Right ventricle myocardium inferior (tissue), 1 donor: ENCODE measurements at places on chromosomes 3 and 15. TPM values are rescaled to one million over a fixed set of nuclear protein-coding genes. Genes with fewer than 3 reads are reported as not detected.

Gene RPSA
- total RNA-seq: 472 TPM

Gene MUC20
- total RNA-seq: 4.6 TPM

DNA sequence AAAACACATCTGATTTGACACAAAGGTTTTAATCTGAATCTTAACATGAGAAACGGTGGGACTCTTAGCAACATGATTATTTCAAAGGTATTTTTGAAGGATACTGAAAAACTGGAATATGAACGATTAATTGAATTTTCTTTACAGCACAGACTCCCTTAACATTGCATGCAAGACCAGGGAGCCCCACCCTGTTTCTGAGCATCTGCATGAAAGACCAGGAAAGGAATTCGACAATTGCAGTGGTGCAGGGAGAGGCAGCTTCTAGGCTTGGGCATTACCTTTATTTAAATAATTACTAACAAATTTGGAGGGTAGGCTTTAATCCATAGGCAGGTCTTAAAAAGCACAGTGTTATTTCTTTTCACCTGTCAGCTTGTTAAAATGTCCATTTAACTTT lies 240.6 kb upstream of the TOPAZ1 start:
- DNase-seq: no peak

DNA sequence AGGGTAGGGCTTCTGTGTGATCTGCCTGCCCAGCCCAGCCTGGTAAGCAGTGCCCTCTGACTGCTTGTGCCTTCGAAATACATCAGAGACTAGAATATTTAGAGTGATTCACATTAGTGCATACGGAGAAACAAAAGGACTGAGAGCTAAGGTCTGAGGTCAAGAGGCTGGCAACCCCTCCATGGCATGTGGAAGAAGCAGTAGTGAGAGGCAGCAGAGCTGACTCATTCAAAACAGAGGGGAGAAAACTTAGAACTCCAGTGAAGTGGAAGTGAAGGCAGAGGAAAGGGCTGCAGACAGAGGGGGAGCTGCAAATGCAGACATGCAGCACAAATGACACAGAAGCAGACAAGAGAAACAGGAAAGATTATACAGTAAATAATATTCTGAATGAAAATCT lies 61.6 kb downstream of the ULK4 start:
- DNase-seq: no peak

GRCh38 chr15:66620744-66621344 lies 55.0 kb upstream of the LCTL start:
- no peak for DNase-seq
